ENCODE measurements at places on chromosomes 11 and 22.

DNA sequence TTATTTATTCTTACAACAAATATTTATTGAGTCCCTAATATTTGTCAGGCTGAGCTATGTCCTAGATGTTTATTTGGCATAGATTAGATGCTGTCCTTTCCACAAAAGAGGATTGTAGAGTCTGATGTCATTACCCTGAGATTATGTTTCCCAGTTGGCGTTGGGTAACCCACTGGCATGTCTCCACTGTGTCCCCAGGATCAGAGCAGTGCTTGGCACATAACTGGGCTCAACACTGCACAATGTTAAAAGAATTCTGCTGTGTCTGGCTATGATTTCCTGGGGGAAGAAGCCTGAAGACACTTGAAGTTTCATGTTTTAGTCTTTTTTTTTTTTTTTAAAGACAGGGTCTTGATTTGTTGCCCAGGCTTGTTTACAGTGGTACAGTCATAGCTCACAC is 4.0 kb downstream of the RCN1 start:
- no peak for DNase-seq

- DNase-seq: no peak
These were observed 18.3 kb downstream of the ADORA2A start for GRCh38 chr22:24445481-24446259.

DNA sequence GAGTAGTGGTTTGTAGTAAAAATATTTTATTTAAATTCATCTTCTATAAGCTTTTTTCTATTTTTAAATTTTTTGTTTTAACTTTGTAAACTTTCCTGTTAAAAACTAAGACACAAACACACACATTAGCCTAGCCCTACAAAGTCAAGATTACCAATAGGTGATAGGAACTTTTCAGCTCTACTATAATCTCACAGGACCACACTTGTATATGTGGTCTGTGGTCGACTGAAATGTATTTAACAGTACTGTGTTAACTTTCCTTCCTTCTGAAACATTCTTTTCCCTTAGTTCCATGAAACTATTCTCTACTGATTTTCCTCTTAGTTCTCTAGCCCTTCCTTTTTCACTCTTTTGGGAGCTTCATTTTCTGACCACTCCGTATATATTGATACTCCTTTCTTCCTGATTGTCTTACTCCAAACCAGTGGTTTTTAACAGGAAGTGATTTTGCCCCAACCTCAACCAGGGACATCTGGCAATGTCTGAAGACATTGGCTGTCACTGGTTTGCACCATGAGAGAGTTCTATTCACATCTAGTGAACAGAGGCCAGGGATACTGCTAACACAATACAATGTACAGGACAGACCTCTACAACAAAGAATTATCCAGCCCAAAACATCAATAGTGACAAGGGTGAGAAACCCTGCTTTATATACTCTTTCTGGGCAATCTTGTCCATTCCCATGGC is 8.8 kb downstream of the ZW10 start:
- no peak for DNase-seq

DNA sequence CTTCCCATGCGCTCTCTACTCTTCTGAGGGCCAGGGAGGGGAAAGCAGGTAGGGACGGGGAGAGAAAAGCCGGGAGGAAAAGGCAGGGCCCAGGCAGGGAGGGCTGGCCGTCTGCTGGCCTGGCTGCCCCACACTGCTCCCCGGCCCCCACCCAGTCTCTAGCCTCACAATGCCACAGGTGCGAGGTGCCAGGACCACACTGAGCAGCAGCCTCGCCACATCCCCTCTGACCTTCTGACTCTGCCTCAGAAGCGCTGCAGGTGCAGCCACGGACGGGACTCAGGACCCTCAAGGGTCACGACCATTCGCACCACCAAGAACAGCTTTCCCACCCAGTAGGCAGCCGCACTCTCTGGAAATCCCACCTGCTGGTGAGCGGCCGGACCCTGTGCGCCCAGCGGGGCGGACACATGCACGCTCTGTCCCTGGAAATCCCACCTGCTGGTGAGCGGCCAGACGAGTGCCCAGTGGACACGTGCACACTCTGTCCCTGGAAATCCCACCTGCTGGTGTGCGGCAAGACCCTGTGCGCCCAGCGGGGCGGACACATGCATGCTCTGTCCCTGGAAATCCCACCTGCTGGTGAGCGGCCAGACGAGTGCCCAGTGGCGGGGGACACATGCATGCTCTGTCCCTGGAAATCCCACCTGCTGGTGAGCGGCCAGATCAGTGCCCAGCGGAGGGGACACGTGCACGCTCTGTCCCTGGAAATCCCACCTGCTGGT is 20.1 kb downstream of the TOLLIP start:
- no peak for DNase-seq

DNA sequence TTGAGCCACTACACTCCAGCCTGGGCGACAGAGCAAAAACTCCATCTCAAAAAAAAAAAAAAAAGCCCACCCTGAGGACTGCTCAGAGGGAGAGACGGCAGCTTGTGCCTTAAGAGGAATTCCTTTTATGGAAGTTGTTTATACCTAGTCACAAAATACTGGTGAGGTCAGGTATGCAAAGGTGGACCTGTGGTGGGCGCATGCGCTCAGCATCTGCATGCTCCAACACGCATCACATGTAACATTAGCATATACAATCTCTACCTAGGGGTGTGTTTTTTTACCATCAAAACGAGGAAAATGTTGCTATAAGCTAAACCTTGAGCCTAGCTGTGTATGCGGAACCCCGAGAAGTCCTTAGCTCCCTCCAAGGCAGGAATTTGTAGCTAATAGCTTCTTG is 6.8 kb upstream of the SART1 start:
- DNase-seq: no peak

DNA sequence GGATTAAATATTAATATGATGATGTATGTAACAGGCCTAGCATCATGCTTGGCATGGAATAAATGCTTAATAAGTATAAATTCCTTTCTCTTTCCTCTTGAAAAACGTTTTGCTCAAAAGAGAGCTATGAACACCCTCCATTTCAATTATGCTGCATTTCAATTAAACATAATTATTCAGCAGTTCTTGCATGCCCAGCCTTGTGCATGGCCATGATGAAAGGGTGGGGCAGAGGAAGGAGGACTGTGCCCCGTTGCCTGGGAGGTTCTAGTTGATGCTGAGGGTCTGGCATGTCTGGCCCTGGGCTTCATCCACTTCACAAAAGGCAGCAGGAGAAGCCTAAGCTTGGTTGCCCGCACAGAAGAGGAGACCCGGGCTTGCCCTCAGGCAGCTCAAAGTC is 73.6 kb upstream of the PHOX2A start:
- no peak for DNase-seq

Data from CD4-positive, alpha-beta T cell treated with Interleukin-15 for 4 hours (primary cell).